B cell (primary cell): ENCODE measurements at places on chromosomes 2 and 18.

- DNase-seq: no peak
These were observed 61.4 kb upstream of the MSTN start for GRCh38 chr2:190123956-190124355.

DNA sequence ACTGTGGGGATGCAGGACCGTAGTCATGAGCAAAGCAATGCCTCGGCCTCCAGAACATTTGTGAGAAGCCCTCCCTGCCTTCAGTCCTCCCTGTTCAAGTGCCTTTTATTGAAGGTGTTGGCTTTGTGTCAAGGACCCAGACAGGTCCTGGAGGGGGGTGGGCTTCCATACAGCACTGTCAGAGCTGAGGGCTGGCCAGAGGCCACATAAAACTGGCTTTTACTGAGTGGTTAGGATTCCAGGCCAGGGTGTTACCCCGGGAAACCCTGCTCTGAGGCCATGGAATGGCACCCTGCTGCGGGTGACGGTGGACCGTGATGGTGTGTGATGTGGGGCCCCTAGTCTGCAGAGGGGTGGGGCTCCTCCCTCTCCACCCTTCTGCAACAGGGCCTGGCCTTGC lies 41.6 kb downstream of the TOGARAM2 start:
- DNase-seq: no peak

DNA sequence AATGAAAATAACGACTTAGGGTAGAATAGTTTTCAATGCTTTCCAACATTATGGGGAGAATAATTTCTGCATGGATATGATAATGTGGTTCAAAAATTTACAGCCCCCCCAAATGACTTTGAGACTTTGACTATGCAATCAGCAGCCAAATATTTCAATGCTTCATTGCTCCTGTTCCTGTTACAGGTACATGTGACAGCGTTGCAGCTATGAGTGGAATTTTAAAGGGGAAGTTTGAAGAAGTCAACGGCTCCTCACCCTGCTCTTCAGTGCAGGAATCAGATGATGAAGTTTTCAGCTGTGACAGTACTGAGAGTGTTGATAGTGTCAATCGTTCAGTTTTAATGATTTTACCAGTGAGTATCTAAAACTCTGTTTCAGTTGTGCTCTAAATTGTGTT lies 25.1 kb downstream of the CSRNP3 start:
- DNase-seq: no peak

DNA sequence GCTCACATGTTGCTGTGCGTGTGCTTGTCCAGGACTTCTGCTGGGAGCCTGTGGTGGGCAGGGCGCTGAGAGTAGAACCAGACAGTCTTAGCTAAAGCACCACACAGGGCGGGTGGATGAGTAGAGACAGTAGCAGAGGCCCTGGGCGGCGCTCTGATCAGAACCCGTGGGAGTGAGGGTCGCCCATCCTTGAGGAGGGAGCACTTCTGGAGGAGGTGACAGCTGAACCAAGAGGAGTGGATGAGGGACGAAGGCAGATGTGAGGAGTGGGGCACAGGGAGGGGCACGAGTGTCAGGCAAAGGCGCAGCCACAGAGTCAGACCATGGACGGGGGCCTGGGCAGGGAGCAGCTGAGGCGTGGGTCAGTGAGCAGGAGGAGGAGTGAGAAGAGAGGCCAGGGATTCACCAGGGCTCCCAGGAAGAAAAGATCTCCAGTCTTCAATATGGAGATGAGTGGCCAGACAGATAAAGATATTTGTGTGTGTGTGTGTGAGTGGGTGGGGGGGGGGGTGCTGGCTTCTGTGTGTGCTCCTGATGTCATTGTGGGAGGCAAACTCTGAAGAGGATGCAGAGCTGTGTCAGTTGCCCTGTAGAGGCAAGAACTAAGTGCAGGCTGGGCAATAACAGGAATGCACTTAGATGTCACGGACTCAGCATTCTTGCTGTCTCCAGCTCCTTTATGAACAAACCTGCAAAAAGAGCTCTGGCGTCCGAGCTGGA lies 79.6 kb downstream of the TPO start:
- no peak for DNase-seq

DNA sequence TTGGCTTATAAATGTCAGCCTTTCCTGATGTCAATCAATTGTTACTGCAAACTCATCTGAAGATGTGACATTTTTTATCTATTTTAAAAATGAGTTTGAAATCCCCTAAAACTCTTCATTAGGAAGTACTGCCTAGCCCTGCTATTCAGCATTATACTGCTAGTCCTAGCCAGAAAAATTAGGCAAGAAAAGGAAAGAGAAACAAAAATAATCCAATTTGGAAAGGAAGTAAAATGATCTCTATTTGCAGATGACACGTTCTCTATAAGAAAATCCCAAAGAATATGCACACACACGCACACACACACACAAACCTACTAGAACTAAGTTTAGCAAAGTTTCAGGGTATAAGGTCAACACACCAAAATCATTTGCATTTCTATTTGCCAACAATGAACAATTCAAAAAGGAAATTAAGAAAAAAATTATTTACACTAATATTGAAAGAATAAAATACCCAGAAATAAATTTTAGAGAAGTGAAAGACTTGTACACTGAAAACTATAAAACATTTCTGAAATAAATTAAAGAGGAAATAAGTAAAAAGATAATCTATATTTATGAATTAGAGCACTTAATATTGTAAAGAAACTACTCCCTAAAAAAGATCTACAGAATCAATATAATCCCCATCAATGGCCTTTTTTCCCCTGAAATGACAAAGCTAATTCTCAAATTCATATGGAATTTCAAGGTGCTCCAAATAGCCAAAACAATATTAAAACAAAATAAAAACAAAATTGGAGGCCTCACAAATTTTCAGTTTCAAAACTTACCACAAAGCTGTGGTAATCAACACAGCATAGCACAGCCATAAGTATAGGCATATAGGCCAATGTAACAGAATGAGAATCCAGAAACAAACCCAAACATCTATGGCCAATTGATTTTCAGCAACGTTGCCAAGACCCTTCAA lies 433.7 kb upstream of the TRIB2 start:
- no peak for DNase-seq

DNA sequence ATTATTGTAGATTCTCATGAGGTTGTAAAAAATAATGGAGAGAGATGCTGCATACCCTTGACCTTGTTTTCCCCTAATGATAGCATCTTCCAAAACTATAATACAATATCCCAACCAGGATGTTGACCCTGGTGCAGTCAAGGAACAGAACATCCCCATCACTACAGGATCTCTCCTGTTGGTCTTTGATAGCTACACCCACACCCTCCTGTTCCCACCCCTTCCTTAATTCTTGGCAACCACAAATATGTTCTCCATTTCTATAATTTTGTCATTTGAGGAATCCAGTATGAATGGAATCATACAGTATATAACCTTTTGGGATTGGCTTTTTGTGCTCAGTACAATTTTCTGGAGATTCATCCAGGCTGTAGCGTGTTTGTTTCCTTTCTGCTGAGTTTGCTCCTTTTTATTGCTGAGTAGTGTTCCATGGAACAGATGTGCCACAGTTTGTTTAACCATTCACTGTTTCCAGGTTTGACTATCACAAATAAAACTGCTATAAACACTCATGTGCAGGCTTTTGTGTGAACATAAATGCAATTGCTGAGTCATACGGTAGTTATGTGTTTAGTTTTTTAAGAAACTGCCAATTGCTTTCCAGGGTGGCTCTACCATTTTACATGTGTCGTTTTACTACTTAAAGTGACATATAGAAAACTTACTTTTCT lies 22.2 kb downstream of the MCFD2 start:
- no peak for DNase-seq

GRCh38 chr2:219544567-219544966 lies 739 bp downstream of the TMEM198 start:
- no peak for DNase-seq

DNA sequence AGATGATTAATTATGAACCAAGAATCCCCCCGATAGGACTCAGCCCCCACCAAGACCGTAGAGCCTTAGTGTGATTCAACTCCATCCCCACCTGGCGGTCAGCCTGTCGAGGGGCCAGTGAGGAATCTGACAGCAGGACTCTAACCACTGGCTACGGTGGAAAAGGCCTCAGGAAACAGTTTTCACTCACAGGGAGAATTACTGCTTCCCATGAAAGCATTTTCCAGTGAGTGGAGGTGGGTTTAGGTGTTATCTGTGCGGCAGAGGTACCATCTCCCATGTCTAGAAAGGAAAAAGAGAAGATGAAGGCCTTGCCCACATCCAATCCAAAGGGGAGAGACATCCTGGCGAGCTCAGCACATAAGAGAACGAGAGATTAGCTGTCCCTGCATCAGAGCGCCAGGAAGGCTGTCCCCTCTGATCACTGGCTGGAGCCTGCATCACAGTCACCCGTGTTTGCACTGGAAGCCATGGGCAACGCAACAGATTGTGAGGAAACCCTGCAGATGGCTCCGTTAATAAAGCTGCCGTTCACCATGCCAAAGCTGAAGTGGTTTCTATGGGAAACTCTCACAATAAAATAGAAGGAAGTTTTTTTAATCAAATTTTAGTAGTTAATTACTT lies 22.3 kb downstream of the COX7A2L start:
- DNase-seq: no peak

- no peak for DNase-seq
These were observed 137.3 kb upstream of the FHL2 start for GRCh38 chr2:105536175-105536574.

DNA sequence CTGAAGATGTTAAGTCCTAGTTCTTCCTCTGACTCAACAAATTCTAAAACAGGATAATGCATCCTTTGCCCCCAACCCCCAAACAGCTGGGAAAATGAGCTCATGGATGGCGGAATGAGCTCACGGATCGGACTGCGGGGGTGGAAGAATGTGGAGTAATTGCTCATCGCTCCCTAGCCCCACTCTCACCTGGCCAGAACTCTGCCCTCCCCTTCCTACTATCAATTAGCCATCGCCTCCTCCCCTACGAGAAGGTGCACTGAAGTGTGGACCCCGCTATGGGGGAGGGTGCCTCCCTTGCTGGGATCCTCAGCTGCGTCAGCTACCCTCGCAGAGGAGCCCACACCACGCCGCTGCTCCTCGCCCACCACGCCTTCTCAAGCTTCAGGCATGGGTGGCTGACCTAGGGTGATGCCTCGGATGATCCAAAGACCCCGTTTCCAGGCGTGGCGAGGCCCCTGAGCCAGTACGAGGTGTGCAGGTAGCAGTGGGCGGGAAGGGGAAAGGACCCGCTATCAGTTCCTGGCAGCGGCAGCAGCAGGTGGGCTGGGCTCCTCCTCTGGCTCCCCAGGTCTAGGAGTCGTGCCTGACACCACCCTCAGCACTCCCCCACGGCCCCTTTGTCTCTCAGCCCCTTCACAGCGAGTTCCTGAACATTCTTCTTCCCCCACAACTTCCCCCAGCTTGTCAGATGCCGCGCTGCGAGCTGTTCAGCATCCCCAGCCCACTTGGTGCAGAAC lies 82.1 kb upstream of the POMC start:
- DNase-seq: peak; percentile 43

DNA sequence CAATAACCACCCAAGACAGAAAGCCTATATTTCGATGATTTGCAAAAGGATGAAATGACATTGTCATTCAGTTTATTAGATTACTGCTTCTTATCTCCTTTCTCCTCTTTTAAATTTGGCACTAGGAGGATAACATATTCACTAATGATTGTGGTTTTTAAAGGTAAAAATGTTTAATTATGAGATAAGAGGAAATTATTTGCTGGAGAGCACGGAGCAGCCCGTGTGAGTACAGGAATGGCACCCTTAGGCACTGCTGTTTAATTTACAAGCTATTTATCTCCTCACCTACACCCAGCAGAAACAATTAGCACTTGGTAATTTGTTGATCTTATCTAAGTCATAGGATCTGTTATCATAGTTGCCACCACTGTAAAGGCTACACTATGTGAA lies 87.4 kb upstream of the SP3 start:
- DNase-seq: no peak

DNA sequence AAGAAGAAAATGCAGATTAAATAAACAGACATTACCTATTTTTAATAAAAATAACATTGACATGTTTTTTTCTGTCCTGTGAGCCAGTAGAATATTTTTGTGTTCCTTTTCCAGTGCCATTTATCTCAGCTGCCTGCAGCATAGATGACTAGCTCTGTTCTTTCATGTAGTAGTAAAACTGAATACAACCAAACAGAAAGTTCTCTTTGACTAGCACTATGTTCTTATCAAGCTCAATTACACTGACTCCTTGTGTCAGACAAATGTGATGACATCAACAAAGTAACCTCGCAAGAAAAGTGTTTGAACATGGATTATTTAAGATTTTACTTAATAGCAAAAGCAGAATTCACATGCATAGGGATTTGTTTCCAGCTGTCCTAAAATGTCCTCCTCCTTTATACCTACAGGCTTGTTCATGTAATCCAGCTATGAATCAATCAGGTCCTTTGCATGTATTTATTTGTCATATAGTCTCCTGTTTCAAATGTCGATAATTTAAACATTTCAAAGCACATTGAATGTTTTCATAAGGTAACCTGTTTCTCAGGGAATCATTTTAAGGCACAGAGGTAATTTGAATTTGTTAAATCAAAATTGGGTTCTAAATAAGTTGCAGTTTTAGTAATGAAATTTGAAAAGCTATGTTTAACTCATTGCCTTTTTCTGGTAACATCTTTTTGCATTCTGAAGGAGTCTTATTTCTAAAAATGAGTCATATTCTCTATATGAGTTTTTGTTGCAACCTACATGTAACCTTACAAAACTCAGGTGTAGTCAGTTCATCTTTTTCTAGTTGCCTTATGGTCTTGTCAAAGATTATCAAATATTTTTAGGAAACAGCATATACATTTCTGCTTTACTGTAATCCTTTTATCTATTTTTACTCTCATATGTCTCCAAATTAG lies 215.3 kb upstream of the GULP1 start:
- DNase-seq: no peak

GRCh38 chr18:77323640-77324299 lies 74.1 kb downstream of the GALR1 start:
- DNase-seq: no peak

GRCh38 chr2:119323459-119323858 lies 43.2 kb downstream of the C2orf76 start:
- no peak for DNase-seq

DNA sequence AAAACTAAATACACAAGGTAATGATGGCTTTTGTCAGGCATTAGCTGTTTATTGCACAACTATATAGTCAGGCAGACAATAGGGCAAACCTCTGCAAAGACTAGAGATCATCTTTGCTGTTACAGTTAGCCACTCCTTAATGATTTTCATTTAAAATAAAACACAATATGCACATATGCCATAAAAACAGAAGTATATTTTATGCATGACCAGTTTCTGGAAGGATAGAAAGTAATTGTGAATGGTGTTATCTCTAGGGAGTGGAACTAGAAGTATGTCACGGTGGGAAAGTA lies 102.0 kb downstream of the CHN1 start:
- DNase-seq: no peak

DNA sequence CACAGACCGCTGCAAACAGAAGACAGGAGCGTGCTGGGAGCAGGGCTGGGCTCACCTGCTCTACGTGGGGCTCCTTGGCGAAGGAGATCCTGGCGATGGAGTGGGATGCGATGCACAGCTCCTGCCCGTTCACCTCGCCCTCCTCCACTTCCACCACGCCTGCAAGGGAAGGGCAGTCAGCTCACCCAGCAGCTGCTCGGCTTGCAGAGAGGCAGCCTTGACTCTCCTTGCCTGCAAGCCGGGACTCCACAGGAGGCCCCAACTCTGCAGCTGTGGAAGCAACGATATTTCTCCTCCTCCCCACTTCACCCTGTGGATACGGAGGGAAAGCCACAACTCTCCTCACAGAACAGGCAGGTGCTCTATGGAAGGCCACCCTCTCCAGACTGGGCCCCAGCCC lies 35.1 kb downstream of the THAP4 start:
- no peak for DNase-seq
